B cell (primary cell): ENCODE measurements at places on chromosomes 4 and X.

DNA sequence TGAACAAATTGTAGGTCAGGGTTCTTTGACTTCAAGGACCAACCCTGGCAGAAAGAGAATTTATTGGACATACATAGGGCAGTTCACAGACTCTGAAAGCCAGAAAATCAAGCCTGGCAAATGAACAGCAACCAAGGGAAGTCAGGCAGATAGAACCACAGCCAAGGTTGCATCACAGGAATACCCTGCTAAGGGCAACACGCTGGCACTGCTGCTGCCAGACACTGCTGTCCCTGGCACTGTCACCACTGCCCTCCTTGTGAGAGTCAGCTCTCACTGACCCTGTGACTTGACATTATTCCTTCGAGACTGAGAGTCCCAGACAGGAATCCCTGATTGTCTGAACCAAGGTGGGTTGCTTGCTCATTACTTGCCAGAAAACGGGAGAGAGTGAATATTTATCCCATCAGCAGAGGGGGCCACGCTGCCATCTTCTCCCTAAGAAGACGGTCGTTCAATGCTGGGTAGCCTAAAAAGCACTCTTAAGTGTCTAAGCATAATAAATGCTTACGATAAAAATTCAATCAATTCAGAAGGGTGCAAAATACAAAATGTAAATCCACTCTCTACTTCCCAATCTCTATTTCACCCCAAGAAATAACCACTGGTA is 23.2 kb upstream of the PTTG2 start:
- no peak for DNase-seq

DNA sequence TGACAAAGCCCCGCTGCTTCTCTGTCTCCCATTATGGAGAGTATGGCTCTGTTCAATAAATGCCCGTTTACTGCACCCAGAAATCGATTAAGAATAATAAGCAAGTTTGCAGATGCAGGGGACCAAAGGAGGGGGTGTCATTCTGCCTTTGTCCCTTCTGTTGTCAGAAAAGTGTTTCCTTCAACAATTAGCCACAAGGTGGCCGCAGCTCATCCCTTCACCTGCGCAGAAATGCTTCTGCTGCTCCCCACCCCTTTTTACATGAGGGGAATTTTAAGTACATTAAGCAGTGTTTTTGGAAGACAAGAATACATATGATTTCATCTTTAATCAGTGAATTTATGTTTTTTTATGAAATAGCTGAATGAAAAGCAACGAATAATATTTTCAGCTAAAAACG is 175.6 kb upstream of the ARX start:
- no peak for DNase-seq

DNA sequence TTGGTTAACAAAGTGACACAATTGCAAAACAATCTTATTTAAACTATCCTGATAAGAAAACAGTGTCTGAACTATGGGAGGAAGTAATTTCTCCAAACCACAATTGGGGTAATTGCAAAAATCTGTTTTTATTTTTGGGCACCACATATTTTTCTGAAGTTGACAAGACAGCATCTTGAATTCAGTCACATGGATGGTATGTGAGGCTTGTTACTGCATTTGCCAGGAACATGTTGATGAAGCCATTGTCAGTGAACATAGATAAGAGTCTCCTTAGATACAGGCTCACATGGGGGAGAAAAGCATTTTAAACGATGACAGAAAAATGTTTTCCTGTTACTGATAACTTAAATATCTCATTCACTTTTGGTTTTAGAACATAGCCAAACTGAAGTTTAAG is 5.5 kb upstream of the USP53 start:
- no peak for DNase-seq

DNA sequence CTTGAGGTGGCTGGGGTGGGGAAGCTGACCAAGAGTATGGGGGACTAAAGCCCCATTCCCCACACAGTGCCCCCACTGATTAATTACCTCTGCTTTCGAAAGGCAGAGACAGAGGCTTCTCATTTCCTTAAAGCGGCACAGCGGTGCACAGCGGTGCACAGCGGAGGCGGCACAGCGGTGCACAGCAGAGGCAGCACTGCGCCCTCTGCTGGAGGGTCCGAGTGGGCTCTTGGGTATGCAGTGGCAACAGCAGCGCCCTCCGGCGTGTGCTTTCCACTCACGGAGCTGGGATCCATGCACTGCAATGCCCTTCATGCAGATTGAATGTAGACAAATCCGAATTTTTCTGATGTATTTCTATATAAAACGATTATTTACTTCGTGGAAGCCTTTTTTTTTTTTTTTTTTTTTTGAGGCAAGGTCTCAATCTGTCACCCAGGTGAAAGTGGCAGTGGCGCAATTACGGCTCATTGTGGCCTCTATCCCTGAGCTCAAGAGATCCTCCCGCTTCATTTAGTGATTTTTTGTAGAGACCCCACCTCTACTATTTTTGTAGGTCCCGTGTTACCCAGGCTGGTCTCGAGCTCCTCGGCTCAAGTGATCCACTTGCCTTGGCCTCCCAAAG is 19.7 kb upstream of the PRPS2 start:
- peak; percentile 87 for DNase-seq

GRCh38 chr4:125693228-125693627 is 378.5 kb downstream of the FAT4 start:
- no peak for DNase-seq

DNA sequence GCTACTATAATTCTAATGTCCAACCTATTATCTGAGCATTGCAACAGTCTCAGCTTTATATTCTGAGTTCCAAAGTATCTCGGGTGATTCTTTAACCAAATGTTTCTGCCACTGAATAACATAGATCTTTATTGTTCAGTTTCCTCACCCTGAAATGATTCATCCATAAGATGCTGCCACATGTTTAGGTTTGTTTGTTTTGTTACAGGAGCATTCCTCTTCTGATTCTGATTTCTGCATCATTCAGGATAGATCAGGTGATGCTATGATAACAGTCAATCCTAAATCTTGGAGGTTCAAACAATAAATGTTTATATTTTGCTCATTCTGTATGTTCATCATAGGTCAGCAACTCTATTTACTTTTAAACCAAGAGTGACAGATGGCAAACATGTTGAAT is 927.6 kb downstream of the PCDH7 start:
- no peak for DNase-seq

DNA sequence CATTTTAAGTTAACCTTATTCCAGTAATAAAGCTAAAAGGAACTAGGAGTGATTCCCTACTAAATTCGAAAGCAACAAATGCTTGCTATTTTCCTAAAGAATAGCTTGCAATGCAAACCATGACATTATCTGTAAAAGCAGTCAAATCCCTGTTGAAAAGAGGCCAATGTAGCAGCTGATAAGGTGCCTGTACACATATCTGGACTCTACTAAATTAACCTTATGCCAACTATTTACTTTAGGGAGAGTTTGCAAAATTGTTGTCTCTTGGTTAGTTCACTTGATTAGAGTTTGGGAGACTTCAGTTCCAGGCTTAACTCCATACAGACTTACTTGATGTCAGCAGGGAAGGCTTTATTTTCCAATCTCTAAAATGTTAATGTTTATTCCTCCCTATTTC is 6.0 kb downstream of the IL13RA2 start:
- no peak for DNase-seq

GRCh38 chrX:150034788-150035187 is 96.5 kb upstream of the EOLA2 start:
- DNase-seq = no peak

DNA sequence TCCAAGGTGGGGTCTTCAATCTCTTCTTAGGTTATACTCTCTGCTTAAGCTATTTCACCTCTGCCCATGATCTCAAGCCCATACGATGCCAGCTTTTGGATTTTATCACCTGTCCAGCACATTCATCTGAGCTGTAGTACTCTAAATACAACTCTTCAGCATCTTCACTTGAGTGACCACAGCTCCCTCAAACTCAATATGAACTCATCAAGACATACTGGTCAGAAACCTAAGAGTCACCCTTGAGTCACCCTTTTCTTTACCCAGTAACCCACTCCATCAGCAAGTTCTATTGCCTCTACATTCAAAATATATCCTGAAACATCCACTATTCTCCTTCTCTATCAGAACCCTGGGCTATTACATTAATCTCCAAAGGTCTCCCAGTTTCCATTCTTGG is 69.4 kb downstream of the DCHS2 start:
- DNase-seq = no peak

GRCh38 chr4:131013226-131013625 is 1917.3 kb downstream of the C4orf33 start:
- no peak for DNase-seq

DNA sequence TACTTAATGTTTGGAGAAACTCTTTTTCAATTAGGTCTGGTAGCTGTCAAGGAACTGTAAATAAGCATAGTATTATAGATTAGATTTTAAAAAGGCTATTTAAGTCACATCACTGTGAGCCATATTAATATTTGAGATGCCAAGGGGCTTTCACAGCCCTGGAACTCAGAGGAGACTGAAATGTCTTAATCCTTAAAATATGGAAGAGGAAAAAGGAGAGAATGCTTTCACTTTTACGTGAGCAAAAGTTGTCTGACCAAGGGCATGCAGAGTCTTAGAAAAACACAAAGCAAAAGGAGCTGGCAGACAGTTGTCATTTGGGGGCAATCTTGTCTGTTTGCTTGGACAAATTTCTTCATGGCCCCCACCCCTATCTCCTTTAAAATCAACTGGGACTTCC is 253.2 kb upstream of the IGFBP7 start:
- no peak for DNase-seq

DNA sequence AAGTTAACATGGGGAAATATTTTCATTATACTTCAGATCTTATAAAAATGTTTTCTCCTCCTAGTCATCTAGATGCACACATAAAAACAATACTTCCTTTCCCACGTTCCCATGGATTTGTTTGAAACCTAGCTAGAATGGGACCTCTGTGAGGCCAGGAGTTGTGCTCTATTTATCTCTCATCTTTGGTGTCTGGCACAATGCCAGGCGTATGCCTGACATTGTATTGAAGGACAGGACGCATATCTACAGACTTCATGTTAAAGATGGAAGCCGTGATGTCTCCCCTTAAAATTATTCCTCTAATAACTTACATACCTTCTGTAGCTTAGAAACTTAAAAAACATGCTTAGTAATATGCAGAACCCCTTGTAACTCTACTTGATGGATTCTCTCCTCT is 394.5 kb upstream of the FAT1 start:
- DNase-seq = no peak

DNA sequence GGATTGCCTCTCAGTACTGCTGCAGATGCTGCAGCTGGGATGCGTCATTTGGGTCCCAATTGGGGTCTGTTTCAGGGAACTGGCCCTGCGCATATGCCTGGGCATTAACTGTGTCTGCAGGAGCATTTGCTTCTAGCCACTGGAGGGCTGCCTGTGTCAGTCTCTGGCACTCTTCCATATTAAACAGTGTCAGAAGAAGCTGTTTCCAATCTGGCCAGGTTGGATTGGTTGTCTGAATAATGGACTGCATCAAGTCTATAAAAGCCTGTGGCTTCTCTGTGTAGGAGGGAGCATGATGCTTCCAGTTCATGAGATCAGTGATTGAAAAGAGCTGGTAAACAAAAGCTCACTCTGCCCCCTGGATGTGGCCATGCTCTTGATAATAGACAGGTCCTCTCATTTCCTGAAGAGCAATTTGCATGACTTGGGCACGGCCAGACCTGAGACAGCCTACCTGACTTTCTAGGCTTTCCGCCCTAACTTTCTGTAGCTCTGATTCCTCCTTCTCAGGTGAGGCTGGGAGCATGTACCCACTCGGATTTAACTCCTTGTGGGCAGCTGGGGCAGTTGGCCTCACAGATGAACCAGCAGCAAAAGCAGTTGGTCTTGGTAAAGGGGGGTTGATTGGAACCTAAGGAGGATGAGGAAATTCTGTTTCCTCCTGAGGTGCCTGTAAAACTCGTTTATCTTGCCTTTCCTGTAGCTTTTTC is 29.2 kb downstream of the SULT1E1 start:
- DNase-seq = peak; percentile 5

- no peak for DNase-seq
Observed at GRCh38 chr4:174429701-174430410, 92.4 kb downstream of the HPGD start.

DNA sequence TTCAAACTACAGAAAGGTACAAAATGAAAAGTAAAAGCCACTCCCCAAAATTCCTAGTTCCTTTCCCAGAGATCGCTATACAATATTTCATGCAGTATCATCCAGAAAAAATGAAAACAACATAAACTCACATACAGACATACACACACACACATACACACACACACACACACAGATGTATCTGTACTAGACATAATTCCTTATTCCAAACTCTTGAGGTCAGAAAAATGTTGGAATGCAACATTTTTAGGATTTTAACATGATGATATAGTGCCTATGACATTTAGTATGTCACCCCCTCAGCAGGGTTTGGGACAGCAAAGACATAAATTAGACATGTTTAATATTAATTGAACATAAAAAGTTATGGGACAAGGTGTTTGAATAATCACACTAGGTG is 73.4 kb upstream of the LHFPL1 start:
- DNase-seq = no peak

- DNase-seq = no peak
Observed at GRCh38 chr4:99166544-99166943, 22.4 kb upstream of the ADH4 start.

DNA sequence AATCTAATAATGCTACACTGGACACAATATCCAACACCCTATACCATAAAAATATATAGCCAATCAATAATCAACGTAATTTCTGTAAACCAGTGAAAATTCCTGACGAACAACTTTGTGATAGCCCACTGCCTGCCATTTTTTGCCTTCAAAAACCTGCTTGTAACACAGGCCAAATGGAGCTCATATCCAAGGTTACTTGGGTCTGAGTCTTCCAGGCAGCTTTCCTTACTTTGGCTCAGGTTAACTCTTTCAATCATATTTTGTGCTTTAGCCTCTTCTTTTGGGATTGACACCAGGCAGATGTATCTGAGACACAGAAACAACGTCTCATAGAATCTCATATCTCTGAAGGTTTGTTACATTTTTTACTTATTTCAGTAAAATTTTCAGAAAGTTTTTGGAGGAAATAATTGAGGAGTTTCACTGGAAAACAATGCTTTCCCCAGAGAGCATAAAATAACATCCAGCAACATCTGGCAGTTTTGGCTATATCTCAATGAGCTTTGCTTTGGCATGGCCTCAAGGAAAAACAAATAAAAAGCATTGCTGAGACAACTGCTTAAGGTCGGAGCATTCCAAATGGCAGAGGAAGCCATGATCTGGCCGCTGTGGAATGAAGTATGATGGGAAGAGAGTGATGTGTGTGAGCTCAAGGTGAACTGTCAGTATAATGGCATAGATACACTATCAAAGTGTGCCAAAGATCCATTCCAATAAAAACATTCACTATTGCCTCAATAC is 162.9 kb upstream of the SPIN4 start:
- DNase-seq = no peak
